ENCODE measurements at places on chromosomes 4 and X. TPM values are rescaled to one million over a fixed set of nuclear protein-coding genes. Genes with fewer than 3 reads are reported as not detected.

Gene TBC1D9
- 8.6 TPM for total RNA-seq

Gene CENPU
- total RNA-seq: 20.9 TPM

Gene TMEM271
- total RNA-seq: not detected

Gene IL1RAPL2
- not detected for total RNA-seq

Gene RS1
- total RNA-seq: not detected

Gene PAK3
- 1.2 TPM for total RNA-seq

Gene HS3ST1
- 10.1 TPM for total RNA-seq

Gene SLITRK2
- total RNA-seq: not detected

Gene MID1
- total RNA-seq: 11.8 TPM

Gene OTUD6A
- total RNA-seq: not detected

Gene CHIC1
- total RNA-seq: 2.6 TPM

Gene PF4V1
- total RNA-seq: not detected

Gene TMSB15B
- 13.5 TPM for total RNA-seq

Gene UGT2A2
- total RNA-seq: not detected

Gene RAP2C
- 17.9 TPM for total RNA-seq

Gene USP17L26
- total RNA-seq: not detected

Gene CLDN34
- not detected for total RNA-seq

Gene IL15
- not detected for total RNA-seq

Data from airway epithelial cell (primary cell).